Putamen (tissue), 1 donor: ENCODE measurements at places on chromosomes 4 and X.

- peak; percentile 19 for DNase-seq
Observed at GRCh38 chr4:110514889-110515479, 39.0 kb downstream of the ENPEP start.

DNA sequence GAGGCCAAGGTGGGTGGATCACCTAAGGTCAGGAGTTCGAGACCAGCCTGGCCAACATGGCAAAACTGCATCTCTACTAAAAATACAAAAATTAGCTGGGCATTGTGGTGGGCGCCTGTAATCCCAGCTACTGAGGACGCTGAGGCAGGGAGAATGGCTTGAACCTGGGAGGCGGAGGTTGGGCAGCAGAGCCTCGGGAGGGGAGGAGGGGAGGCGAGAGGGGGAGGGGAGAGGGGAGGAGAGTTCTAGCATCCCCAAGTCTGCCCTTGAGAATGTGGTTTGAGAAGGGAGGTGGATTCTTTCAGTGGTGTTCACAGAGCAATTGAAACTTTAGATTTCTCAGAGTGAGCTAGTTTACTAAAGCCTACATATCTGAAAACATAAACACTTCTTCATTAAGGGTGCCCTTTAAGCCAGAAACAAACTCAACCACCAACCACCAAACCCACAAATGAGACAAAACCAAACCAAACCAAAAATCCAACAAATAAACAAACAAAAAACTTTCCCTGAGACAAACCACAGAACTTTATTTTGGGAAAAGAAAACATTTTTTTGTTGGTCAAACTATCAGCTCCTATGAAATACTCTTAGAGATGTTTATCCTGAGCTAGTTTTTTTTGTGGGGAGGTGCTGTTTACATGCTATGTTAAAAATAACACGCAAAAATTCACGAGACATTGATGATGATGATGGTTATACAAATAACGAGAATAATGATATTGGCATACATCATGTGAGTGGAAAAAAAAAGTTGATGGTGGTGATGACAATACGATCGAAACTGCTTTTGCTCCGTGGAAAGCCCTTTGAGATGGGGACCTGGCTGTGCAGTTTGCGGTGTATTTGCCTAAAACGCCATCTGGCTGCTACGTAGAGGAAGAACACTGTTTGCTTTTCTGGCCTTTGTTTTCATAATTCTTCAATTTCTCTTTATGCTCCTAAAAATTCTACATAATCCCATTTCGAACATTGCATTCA, 98.2 kb upstream of the PRKX start:
- DNase-seq, result peak; percentile 19

GRCh38 chr4:23937173-23937572, 47.3 kb upstream of the PPARGC1A start:
- no peak for DNase-seq

DNA sequence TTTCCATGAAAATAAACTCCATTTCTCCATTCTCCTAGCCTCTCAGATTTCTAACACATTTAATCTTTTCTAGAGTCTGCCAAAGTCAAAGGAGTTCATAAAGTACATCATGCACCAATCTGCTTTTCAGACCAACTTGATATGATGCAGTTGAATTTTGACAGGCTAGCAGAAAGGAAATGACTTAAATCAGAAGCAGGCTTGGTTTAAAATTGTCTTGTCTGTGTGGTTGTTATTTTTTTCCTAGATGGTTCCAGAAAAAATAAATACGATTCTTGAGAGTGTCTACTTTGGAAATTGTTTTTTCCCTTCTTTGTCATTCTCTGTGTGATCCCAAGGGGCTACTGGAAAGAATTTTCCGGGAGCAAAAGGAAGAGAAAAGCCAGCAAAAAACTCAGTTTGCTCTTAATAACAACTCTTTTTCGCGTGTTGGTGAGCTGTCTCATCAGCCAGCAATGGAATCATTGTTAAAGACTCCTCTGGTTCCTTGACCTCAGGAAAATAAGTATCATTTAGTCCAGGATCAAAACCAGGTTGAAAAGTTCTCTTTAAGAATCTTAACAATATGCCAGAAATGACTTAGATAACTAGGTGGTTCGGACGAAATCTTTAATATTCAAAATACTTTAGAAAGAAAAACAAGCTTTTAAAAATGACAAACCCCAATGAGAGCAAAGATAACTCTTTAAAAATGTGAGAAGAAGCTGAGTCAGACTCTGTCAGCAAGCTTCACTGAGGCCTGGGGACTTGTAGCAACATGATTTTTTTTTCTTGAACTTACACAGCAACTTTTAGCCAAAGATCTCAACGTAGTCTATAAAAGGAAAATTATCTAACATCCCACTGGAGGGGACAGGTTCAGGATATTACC, 49.7 kb upstream of the GAB1 start:
- no peak for DNase-seq

- DNase-seq, result peak; percentile 35
Observed at GRCh38 chr4:169080981-169081380, 70.9 kb upstream of the CBR4 start.

DNA sequence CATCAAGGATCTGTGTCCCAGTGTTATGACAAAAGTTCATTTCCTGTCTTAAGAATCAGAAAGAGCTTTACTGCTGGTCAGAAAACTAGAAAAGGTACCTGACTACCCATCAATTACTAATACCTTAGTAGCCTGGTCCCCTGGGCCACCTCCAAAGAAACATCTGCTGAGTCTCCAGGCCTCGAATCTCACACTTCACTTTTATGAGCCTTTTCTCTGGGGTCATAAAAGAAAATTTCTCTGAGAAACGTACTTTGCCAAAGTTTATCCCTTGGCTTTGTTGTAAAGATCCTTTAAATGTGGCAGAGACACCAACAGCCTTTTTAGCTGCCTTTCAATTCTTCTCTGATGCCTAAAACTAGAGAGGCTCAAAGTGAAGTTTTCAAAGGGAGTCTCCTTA, 17.8 kb downstream of the GUCY1A1 start:
- no peak for DNase-seq

DNA sequence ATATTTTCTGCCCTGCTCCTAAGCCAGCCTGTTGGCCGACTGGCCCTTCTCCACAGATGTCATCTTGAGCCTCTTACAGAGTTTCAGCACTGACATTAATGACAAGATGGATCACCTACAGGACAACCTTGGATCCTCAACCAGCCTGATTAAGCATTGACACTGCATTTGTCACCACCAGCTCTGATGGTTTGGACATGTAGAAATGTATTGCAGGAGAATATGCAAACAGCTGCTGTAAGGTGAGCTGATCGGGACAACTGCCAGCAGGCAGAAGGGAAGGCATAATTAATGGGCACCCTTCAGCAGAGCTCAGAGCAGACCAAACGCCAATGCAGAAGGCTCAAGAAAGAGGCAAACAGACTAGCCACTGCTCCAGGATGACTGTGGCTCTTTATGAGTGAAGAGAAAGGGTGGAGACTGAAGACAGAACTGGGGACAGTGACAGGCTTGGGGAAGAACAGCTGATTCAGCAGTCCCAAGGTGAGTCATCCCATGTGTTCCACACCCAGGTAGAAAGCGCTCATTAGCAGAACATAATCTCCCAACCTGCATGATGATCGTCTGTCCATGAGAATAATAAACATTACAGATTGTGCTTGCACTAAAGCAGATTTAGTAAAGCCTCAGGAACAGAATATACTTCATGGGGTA, 6.7 kb downstream of the CORIN start:
- DNase-seq, result no peak

- DNase-seq, result no peak
Observed at GRCh38 chr4:90120815-90121214, 6.4 kb upstream of the CCSER1 start.

GRCh38 chr4:87551361-87551760, 22.2 kb upstream of the SPARCL1 start:
- no peak for DNase-seq

DNA sequence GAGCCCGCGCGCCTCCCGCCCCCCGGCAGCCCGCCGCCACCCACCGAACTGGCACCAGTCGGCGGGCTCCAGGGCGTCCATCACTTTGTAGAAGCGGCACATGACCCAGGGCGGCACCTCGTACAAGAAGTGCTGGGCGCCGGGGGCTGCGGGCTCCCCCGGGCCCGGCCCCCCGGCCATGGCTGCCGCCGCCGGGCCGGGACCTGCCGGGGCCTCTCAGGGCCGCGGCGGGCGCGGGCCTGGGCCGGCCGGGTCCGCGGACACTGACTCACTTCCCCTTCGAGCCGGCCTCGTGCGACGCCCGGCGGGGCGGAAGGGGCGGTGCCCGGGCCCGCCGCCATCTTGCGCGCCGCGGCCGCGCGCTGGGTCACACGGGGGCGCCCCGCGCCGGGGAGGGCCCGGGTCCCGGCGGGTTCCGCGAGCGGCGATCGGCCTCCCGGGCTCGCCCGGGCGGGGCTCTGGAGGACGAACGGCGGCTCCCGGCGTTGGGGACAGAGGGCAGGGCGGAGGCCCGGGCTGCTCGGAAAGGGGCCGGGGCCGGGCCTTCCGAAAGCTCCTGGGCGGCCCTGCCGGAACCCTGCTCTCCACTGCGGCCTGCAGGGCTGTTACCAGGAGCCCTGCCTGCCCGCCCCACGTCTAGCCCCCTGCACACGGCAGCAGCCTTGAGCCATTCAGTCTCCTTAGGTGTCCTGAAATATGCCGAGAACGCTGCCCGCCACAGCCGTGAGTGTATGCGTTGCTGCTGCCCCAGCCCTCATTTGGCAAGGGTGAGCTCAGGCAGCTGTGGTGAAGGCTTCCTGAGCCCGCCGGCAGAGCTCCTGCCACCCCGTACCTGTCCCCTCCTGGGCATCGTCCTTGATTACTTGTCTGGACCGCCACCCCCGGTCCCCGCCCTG, at the start of gene IRAK1:
TSS of gene IRAK1 (minus strand) at position 270 of the 896 bp plus-strand sequence. CDS start at position 180, 90 bp downstream.
- DNase-seq, result peak; percentile 32

GRCh38 chr4:151147000-151147399, 47.6 kb downstream of the RPS3A start:
- no peak for DNase-seq

DNA sequence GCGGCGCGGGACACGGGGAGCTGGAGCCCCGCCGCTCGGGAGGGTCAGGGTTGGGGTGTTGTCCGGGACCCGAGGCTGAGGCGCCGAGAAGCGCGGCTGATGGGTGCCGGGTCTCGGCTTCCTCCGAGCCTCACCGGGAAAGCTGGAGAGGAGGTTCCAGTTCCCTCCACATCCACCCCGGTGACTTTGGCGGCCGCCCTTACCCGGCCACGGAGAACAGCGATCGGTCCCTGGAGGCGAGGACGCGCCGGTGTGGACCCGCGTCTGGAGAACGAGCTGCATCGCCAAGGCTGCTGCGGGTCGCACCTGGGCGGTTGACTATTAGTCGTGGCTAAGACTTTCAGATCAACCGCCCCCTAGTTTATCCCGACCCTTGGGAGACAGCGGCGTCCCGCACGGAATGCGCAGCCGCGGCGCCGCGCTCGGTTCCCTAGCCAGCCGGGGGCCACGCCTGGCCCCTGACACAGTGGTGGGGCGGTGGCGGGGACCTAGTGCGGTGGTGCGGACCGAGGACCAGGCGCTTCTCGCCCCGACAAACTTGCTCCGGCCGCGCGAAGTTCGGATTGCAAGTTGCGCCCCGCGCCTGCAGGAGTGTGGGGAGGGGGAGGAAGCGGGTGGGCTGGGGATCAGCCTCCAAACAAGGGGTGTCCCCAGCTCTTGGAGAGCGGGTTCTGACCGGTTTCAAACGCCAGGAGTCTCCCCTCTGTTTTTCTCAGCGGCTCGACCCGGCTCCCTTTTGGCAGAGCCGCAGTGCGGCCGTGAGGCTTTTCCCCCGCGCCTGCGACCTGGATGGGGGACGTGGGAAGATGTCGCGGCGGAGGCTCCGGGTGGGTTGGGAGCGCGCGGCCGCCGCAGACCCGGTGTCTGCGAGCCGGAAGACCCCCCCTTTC, 568 bp downstream of the FHDC1 start:
- DNase-seq, result no peak

GRCh38 chr4:64158648-64159326, 250.5 kb downstream of the TECRL start:
- DNase-seq, result peak; percentile 69

- no peak for DNase-seq
Observed at GRCh38 chr4:81136161-81136905, 78.7 kb downstream of the PRKG2 start.

GRCh38 chrX:139930916-139931645, 1.8 kb downstream of the ATP11C start:
- DNase-seq, result no peak

GRCh38 chr4:107131295-107131694, 95.2 kb upstream of the DKK2 start:
- DNase-seq, result no peak

DNA sequence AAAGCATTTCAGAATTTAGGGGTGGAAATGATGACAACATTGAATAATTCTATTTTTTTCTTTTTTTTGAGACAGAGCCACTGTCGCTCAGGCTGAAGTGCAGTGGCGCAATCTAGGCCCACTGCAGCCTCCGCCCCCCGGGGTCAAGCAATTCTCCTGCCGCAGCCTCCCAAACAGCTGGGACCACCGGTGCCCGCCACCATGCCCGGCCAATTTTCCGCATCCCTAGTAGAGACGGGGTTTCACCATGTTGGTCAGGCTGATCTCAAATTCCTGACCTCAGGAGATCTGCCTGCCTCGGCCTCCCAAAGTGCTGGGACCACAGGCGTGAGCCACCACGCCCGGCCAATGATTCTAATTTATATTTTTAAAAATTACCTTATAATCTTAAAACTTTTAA, 7.2 kb downstream of the NBDY start:
- DNase-seq, result no peak

DNA sequence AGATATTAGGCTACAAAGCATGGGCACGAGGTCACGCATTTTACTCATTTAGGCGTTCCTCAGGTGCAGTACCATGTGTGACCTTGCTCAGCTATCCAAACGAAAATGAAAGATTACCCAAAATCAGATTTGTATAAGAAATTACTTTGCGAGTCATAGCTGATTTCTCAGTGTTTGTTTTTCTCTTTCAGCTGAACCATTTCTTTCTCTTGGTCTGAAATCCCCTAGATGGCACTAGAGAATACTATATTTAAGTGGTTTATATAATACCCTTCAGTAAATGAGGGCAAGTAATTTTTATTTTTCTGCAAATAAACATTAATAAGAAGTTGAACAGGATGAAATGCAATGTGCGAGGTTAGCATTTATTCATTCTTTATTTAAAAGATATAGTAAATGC, 496.6 kb downstream of the STIM2 start:
- DNase-seq, result peak; percentile 8

DNA sequence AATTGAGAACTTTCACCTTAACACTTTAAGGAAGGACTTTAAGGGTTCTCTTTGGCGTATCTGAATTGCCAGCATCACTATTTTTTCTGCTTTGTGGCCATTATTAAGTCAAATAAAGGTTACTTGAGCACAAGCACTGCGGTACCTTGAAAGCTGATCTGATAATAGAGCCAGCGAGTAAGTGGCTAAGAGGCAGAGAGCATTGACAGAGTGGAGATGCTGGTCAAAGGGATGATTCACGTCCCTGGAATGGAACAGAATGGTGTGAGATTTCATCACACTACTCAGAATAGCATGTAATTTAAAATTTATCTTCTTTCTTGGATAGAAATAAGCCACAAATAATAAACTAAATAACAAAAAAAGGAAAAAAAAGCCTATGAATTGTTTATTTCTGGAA, 57.1 kb upstream of the NPFFR2 start:
- no peak for DNase-seq

GRCh38 chr4:78296261-78296660, 239.1 kb downstream of the FRAS1 start:
- no peak for DNase-seq
